ENCODE measurements at places on chromosomes 2 and 18.

DNA sequence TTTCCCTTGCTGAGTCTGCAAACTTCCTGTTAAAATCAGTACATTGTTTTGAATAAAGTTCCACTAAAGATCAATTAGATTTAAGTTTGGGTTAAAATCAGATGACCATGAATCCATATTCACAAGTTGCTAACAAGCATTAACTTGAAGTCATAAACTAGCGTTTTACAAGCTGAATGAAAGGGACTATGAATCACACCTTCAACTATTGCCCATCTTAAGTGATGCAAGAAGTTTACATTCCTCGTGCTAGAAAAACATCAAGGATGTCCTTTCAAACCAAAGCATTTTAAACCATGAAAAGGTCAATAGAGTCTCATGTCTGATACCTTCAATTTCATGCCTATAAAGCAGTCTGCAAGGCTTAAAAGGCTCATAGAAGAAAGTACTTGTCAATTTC lies 257.2 kb upstream of the SYT4 start:
- H3K36me3 ChIP-seq = no peaks in the 10 kb centered on the region
- peaks cover 6% of the 10 kb centered on the region for H3K27me3 ChIP-seq
- H3K4me3 ChIP-seq = no peak overlapping the region
- no peaks in the 10 kb centered on the region for H3K4me1 ChIP-seq
- H3K27ac ChIP-seq = no peak overlapping the region

DNA sequence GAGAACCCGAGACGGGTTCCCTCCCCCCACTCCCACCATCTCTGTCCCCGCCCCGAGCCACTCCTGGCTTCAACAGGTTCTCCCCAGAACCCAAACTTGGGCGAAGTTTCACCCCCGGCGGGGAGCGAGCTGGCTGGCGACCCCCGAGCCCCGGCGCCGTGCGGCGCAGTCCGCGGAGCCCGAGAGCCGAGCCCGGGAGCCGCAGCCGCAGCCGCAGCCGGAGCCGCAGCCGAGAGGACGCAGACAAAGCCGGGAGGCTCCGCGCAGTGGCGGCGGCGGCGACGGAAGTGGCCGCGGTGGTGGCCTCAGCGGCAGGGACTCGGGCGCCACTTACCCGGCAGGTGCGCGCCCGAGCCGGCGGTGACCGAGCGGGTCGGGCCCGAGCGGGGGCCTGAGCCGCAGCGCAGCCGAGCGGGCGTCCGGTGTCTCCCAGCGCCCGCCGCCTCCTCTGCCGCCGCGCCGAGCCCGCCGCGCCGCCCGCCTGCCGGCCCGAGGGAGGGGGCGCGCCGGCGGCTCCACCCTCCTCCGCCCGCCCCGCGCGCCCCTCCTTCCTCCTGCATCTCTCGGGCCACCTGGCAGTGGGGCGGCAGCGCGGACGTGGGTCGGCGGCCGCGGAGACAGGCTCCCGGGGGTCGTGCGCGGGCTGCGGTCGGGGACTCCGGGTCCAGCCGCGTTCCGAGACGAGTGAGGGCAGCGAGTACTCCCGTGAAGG lies at the start of gene ECEL1:
Gene ECEL1, minus strand, starts transcription at position 450 of the 712 bp plus-strand sequence. CDS start 1,181 bp downstream, outside the sequence.
- peaks cover 88% of the 10 kb centered on the region for H3K27me3 ChIP-seq
- H3K4me3 ChIP-seq = peak within 1 kb of the TSS; percentile 58
- DNase-seq = no peak
- H3K4me1 ChIP-seq = peaks cover 4% of the 10 kb centered on the region

DNA sequence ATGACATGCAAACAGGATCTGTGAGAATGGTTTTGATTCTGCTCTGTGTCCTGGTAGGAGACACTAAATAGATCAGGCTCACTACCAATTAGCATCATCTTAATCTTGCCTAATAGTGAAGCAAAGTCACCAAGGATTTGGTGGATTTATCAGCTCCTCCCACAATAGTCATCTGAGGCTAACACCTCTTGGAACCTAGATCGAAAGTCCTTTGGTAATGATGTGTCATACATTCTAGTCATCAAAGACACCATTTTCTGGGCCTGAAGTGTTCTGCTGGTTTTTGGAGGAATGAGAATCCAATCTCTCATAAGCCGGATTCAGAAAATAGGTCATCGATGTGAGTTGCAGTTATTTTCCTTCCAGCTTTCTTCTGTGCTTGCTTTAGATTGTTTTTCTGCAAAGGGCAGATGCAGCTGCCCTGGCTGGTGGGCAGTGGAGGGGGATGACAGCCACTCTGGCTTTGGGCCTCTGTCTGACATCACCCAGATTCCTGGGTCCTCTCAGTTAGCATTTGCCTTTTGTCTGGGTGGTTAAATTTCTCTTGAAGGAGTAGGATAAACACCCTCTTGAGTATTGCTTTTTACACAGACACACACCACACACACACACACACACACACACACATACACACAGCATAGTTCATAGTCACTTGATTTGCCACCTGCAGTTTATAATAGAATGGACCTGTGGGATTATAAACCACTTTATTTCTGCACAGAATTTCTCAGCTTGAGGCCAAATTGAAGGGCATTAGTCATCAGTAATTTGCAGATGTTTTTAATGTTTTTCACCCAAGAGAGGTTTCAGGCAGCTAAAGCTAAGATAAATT lies at the start of gene MYO3B:
Gene MYO3B, plus strand, starts transcription at position 198 of the 832 bp plus-strand sequence. Its CDS starts 141 bp downstream, at position 339.
- no peak within 1 kb of the TSS for H3K4me3 ChIP-seq
- peak within 1 kb of the TSS; percentile 72 for H3K27ac ChIP-seq

DNA sequence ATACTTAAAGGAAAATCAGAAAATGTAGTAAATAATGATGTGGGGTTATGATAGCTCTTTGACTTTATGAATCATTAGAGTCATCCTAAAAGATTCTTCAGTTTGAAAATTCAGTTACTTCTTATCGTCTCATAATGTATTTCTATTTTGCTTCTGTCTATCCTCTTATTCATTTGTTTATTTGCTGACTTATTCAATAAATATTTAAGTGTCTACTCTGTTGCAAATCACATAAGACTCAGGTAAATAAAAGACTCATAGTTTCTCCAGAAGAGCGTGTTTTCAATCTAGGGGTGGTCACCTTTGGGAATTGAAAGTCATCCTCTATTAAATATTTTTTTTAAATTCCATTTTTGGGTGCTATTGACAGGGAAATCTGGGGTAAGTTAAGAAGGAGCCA lies 69.1 kb upstream of the RBMS1 start:
- H3K27ac ChIP-seq = no peak overlapping the region
- peaks cover under 1% of the 10 kb centered on the region for H3K36me3 ChIP-seq
- no peaks in the 10 kb centered on the region for H3K27me3 ChIP-seq
- DNase-seq = no peak
- no peak overlapping the region for H3K4me3 ChIP-seq
- H3K4me1 ChIP-seq = peaks cover 14% of the 10 kb centered on the region

- H3K27me3 ChIP-seq = no peaks in the 10 kb centered on the region
- no peak overlapping the region for H3K27ac ChIP-seq
- DNase-seq = no peak
- H3K4me3 ChIP-seq = no peak overlapping the region
- H3K36me3 ChIP-seq = peaks cover 8% of the 10 kb centered on the region
These were observed 37.8 kb upstream of the DNMT3A start for GRCh38 chr2:25379535-25379934.

DNA sequence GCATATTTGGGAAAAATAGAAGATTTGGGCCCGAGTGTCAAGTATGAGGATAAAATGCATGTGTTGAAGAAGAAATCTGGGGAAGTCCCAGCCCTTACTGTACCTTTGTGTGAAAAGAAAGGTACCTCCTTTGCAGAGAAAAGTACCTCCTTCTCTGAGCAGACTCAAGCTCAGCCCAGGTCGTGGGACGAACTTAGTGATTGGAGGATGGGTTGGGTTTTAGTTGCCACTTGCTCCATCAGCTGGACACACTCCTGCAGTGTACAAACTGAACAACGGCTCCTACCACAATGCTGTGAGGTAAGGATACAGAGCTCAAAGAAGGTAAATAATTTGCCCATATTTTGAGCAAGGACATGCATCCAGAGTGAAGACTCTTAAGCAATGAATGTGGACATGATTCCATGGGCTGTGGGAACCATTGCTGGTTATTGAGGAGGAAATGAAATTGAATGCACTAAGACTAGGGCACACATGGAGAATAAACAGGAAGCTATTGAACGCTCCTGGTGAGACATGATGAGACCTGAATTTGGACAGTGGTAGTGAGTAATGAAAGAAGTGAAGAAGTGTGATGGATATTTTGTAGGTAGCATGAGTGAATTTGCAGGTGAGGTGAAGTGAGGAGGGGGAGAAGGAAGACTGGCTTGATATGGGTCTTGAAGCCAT lies 49.8 kb upstream of the IL1RL1 start:
- peaks cover 4% of the 10 kb centered on the region for H3K27me3 ChIP-seq
- no peak overlapping the region for H3K27ac ChIP-seq
- no peak for DNase-seq
- no peaks in the 10 kb centered on the region for H3K4me1 ChIP-seq
- no peak overlapping the region for H3K4me3 ChIP-seq

GRCh38 chr18:2083691-2084090 lies 487.6 kb downstream of the METTL4 start:
- no peak overlapping the region for H3K4me3 ChIP-seq
- no peaks in the 10 kb centered on the region for H3K27me3 ChIP-seq
- no peaks in the 10 kb centered on the region for H3K4me1 ChIP-seq
- no peak overlapping the region for H3K27ac ChIP-seq

DNA sequence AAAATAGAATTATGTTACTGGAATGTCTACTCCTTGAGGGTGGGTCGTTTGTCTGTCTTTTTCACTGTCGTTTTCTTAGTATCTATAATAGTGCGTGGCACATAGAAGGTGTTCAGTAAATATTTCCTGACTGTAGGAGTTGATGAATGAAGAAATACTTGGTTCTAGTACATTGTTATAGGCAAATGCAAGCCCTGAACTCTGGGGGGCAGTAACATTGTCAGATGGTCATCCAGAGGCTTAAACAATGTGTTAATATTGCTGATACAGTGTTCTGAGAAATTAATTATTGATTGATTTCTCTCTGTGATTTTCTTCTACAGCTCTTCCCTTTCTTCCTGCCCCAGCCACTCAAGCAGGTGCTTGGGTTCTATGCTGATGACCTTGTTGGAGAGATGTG lies 24.4 kb upstream of the THOC1 start:
- H3K4me1 ChIP-seq = no peaks in the 10 kb centered on the region
- H3K27me3 ChIP-seq = peaks cover 2% of the 10 kb centered on the region
- no peak for DNase-seq
